ENCODE measurements at places on chromosomes 6 and 20.

DNA sequence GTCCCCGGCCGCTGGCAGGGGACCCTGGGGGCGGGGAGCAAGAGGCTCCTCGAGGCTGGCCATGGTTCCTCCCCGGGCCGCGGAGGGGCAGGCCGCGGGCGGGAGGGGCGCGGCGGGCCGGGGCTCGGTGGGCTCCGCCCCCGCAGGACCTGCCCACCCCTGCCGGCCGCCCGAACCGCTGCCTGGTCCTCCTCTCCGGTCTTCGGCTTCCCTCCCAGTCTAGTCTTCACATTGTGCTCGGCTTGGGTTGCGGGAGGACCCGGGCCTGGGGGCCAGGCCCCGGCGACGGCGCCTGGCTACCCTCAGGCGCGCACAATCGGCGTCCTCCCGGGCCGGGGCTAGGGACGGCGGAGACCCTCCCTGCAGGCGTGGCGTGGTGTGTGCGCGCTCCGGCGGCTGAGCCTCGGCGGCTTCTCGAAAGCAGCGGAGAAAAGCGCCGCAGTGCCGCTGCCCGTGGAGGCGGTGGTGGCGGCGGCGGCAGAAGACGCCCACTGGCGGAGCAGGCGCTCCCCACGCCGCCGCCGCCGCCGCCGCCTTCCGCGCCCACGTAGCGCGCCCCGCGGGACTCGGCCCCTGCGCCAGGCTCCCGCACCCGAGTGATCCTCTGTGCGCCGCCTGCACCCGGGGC lies at the start of gene PDE10A:
Gene PDE10A, minus strand, starts transcription at position 493 of the 628 bp plus-strand sequence. Its CDS starts 430 bp downstream, at position 63.
- DNase-seq: no peak

DNA sequence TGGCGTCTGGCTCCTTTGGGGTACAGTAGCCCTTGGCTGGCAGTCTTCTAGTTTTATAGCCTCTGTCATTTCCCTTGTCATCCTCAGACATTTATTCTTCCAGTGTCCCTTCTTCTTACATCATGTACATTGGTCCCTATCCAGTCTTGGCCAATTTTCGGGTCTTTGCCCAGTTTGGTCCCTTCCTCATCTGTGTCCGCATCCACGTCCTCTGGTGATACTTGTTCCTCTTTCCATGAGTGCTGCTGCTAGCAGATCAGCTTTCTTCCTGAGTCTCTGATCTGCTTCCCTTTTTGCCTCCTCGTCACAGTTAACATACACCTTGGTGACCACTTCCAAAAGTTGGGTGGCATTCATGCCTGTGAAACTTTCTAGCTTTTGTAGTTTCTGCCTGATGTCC lies 86.2 kb upstream of the GPR6 start:
- no peak for DNase-seq

- no peak for DNase-seq
These were observed 49.9 kb upstream of the COL21A1 start for GRCh38 chr6:56297022-56297989.

- DNase-seq: no peak
These were observed 2.5 kb downstream of the MYLK4 start for GRCh38 chr6:2748183-2748582.
